ENCODE measurements at places on chromosomes 16 and 17.

DNA sequence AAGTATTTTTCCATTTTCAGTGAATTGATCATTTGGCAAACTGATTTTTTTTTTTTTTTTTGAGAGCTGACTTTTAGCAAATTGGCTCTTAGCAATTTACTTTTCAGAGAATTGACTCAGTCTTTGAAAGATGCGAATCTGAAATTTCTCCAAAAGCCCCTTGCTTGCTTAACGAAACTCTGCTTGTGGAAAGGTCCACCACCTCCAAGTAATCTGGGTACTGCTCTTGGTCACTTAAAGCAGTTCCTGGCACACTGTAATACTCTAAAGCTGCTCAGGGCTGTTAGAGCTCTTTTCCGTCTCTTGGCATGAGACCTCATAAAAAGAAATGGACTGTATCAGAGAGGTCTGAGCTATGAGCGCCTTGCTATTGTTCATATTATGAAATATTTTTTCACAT, 2.9 kb downstream of the GSDMB start:
- DNase-seq, result no peak

GRCh38 chr17:28944862-28945741, 6.2 kb downstream of the PHF12 start:
- no peak for DNase-seq

GRCh38 chr17:73315471-73315870, 3.7 kb upstream of the CDC42EP4 start:
- no peak for DNase-seq

- DNase-seq, result no peak
Measured at GRCh38 chr16:84464116-84464515, 40.3 kb downstream of the MEAK7 start.

GRCh38 chr17:34519282-34519681, 60.1 kb upstream of the TMEM132E start:
- DNase-seq, result no peak

GRCh38 chr17:28715217-28715616, 2.5 kb downstream of the RAB34 start:
- no peak for DNase-seq

GRCh38 chr17:80212109-80212508, 8.0 kb downstream of the SGSH start:
- DNase-seq, result no peak

GRCh38 chr16:85983606-85984230, 84.8 kb downstream of the IRF8 start:
- no peak for DNase-seq

DNA sequence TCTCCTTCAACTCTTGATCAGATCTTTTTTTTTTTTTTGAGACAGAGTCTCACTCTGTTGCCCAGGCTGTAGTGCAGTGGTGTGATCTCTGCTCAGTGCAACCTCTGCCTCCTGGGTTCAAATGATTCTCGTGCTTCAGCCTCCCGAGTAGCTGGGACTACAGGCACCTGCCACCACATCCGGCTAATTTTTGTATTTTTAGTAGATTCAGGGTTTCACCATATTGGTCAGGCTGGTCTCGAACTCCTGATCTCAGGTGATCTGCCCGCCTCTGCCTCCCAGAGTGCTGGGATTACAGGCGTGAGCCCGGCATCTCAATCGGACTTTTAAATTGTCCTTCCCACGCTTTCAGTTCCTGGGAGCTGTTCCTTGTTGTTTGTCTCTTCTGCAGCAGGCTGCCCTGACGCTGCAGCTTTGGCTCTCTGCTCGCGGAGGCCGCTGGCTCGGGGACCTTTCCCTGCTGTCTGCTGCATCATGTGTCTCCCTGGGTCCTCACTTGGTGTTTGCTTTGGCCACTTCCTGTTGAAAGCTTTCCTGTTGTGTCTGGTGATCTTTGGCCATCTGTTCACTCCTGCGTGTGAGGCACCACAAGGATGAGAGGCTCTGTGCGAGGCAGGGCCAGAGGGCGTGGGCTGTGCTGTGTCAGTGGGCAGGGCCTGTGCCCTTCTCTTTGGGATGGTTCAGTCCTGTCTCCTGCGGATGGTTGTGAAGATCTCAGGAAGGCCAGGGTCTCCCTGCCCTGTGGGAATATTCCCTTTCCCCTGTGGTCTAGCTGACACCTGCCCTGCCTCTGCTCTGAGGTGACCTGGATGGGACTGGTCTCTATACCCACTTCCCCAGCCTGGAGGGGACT, 18.4 kb upstream of the CAPN15 start:
- no peak for DNase-seq

- no peak for DNase-seq
Measured at GRCh38 chr17:12178644-12179330, 158.1 kb downstream of the MAP2K4 start.

DNA sequence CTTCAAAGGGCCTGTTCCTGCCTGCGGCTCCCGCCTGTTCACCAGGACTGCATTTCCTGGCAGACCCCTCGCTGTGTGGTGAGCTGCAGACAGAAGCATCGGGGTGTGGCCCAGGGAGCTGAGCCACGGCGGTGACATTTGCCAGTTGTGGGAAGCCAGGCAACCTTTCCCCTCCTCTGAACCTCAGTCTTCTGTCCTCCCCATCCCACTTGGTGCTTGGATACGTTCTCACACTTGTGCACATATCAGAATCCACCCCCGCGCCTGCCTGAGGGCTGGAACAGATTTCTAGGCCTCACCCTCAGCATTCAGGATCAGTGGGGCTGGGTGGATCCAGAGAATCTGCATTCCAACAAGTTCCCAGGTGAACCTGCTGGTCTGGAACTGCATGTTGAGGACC, 63.5 kb downstream of the CRISPLD2 start:
- no peak for DNase-seq

DNA sequence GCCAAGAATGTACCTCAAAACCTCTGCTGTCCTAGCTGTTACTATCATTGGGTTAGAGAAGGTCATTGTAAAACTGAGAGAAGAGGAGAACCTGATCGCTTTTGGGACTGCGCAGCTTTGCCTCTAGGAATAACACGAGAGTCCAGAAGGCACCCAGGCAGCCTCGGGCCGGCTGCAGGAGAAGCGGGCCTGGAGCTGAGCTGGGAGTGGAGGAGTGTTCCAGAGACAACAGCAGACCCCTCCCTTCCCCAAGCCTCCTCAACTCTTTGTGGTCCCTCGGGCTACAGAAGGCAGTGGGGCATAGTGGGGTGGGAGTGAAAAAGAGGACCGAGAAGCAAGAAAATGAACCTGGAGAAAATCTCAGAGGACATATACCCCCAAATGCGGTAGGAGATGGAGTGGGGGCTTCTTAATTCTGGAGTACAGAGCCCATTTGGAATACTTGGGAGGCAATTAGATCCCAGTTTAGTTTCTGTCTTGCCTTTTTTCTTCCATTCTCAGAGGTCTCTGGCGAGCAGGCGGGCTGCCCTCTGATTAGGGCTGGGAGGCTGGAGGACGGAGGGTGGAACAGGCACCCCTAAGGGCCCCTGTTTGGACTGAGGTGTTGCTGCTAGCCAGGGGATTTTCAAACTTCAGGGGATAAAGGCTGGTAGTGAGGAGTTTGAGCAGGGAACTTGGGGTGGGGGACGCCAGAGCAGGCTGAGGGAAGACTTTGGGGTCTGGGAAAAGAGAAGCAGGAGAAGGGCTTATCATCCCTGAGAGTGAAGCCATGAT, 13.3 kb upstream of the HOXB2 start:
- DNase-seq, result no peak

DNA sequence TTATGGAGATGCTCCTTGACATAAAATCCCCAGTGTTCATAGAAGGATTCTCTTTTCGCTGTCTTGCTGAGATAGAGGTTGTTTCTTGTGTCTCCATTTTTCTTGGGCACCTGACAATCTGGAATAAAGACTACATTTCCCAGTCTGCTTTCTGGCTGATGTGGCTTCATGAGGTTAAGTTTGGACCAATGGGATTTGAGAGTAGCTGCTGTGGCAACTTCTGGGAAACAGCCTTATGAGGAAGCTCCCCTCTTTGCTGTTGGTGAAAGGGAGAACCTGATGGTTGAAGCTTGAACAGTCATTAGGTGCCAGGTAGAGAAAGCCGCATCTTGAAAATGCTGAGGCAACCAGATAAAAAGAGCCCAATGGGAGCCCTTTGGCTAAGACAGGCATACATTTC, 24.4 kb downstream of the HS3ST4 start:
- no peak for DNase-seq

DNA sequence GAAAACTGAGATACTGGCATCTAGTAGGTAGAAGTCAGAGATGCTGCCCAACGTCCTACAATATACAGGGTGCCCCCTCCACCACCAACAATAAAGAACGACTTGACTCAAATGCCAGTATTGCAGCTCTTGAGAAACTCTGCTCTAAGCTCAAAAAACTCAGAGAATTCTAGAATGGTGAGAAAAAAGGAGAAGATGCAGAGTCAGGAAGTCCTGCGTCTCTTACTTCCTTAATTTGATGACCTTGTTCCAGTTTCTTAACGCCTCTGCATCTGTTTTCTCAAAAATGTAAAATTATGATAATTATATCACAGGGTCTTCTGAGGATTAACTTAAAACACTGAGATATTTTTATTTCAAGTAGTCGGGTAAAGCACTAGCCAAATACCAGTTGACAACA, 1.7 kb upstream of the HSBP1 start:
- no peak for DNase-seq

DNA sequence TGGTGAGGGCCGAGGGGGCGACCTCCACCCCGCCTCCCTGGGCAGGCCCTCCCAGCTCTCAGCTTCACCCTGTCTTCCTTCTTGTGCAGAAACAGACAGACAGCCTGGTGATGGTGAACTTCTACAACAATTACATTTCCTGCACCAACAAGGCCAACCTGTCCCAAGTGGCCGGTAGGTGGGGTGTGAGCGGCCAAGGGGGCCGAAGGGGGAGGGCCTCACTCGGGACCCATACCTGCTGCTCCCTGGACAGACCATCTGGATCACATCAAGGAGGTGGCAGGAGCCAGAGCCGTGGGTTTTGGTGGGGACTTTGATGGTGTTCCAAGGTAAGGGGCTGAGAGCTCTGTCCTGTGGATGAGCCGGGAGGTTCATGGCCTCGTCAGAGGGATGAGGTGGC, 20.1 kb downstream of the CHMP1A start:
- DNase-seq, result no peak

DNA sequence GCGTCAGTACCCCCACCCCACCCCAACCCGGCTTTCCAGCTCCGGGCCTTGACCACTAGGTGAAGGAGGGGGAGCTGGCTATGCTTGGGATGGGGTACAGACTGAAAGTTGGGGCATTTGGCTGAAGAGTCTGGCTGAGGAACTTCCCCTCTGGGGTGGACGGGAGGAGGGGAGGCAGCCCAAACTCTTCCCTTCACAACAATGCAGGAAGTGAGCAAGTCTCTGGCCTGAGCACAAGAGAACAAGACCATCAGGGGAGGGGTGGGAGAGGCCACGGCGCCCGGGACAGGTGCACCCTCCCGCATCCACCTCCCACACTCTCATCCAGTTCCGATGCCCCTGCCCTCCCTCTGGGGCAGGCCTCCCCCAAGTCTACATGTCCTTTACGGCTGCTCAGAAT, 5.6 kb downstream of the USH1G start:
- no peak for DNase-seq

DNA sequence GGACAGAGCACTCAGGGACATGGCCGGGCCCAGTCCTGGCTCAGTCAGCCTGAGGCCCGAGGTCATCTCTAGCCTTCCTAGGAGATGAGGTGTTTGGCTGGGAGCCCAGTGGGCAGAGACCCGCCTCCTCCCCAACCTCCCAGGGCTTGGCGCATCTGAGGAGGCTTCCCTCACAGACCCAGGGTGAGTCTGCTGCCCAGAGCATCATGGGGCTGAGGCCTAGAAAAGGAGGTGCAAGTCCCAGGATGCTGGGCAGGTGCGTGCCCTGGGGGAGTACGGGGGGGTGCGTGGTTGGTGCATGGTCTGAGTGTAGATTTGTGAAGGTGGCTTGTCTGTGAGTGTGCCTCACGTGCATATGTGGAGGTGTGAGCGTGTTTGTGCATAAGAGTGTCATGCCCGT, 4.7 kb downstream of the PDE6G start:
- DNase-seq, result no peak

- DNase-seq, result no peak
Measured at GRCh38 chr17:1100382-1100781, 79.4 kb downstream of the ABR start.

- DNase-seq, result no peak
Measured at GRCh38 chr17:5509482-5509881, 23.1 kb downstream of the MIS12 start.

DNA sequence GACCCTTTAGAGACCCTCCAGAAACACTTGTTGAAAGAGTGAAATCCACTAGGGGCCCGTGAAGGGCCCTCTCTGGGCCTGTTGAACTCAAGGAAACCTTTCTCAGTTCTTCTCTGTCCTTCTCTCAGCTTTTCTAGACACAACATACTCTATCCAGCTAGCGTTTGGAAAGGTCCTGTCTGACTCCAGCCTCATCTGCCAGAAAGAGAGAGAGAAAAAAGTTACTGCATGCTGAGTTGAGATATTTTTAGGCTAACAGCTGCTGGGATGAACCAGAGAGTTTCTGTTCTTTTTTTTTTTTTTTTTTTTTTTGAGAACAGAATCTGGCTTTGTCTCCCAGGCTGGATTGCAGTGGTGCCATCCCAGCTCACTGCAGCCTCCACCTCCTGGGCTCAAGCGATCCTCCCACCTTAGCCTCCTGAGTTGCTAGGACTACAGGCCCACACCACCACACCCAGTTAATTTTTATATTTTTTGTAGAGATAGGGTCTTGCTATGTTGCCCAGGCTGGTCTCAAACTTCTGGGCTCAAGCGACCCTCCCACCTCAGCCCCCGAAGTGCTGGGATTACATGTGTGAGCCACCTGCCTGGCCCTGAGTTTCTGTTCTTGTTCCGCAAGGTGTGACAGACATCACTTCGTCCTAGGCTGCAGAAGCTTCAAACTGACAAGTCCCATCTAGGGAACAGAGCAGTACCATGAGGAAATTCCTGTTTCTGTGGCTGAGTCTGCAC, 14.9 kb upstream of the TEX2 start:
- DNase-seq, result no peak

DNA sequence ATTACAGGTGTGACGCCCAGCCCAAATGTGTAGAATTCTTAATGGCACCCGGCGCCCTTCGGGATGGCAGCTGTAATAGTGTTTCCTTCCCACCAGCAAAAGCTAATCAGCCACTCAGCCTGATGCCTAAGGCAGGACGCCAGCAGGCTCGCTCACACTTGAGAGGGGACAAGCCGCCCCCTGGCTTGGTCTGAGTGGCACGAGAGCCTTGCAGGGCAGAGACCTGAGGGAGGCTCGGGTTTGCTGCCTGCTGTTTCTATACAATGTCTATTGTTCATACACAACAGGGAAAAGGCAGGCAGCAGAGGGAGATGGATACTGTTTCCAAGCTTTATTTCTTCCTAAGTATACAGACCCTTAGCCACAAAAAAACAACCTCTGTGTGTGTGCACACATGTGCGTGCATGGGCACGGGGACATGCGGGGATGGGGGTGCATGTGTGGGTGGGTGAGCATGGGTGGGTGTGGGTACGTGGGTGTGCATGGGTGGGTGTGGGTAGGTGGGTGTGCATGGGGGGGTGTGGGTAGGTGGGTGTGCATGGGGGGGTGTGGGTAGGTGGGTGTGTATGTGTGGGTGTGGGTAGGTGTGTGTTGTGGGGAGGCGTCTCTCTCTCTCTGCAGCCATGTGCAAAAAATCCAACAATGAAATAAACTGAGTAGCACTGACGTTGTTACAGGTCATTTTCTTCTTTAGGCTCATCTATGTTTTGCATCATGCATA, 10.0 kb downstream of the SLC38A8 start:
- no peak for DNase-seq
